ENCODE measurements at places on chromosomes 11 and 22.
A peak's percentile ranks its signal among the peaks of the same experiment; 100 is the strongest.

GRCh38 chr11:15113381-15113780 is 1.3 kb upstream of the INSC start:
- no peak for DNase-seq

DNA sequence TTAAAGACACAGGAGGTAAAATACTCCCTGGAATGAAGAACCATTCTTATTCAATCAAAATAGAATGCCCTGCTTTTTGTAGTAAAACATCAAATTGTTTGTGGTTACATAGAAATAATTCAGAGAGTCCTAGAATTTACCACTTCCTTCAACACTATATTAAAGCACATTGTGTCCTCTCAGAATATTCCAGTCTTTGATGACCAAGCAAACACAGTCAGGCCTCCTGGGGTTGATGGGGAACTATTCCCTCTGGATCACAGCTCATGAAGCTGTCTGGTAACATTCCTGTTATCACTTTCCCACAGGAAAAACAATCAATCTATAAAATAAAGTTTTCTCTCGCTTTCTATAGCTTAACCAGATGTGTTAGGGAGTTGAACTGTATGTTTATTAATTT is 389.3 kb downstream of the KCNA4 start:
- no peak for DNase-seq

DNA sequence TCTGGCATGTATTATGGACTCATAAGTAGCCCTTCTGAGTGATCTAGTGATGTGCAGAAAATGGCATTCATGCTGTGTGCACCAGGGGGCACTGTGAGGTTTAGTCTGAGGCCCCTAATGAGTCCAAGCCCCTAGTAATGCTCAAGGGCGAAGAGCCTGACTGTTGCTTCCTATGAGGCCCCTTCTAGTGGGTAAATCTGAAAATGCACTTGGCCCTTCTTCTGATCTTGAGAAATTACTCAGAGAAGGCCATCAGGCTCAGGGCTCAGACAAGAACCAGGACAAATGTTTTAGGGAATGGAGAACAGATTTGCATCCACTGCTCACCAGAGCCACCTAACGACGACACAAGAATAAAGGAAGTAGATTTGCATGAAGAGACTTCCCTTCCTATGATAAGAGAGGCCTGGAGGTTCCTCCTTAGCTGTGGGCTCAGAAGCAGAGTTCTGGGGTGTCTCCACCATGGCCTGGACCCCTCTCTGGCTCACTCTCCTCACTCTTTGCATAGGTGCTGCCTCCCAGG is 75.8 kb downstream of the GGTLC2 start:
- peak; percentile 26 for DNase-seq

DNA sequence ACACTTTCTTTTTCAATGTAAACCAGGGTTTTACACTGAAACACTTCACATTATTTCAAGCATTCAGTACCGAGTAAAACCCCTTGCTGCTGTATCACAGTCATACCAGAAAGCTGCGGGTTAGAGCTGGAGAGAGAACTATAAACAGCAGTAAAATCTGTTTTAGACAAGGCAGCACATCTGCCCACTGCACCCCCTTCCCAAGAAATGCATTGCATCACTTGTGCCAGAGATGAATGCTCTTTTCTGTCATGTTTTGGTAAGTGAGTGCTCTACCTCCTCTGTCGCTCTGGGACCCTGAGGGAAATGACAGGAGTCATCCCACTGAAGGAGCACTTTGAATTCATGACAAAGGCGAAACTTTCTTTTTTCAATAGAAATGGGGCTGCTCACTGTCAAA is 107.2 kb downstream of the MAML2 start:
- no peak for DNase-seq
